ENCODE measurements at places on chromosomes 16 and 17. TPM values are rescaled to one million over a fixed set of nuclear protein-coding genes. Genes with fewer than 3 reads are reported as not detected.

ASGR1 gene
- total RNA-seq, result 2.8 TPM

KRT17 gene
- not detected for total RNA-seq

C17orf78 gene
- total RNA-seq, result not detected

MGAT5B gene
- 0.74 TPM for total RNA-seq

ASPSCR1 gene
- total RNA-seq, result 37.0 TPM

ST6GALNAC1 gene
- total RNA-seq, result not detected

CASKIN2 gene
- 8.0 TPM for total RNA-seq

GDPD1 gene
- 0.49 TPM for total RNA-seq

ABR gene
- 83.1 TPM for total RNA-seq

RHBDL3 gene
- not detected for total RNA-seq

GPR142 gene
- total RNA-seq, result not detected

TBC1D3G gene
- not detected for total RNA-seq

GFAP gene
- total RNA-seq, result not detected

ABCA3 gene
- total RNA-seq, result 1.8 TPM

MIEN1 gene
- 33.1 TPM for total RNA-seq

SOST gene
- 0.09 TPM for total RNA-seq

TBC1D26 gene
- not detected for total RNA-seq

PHLPP2 gene
- total RNA-seq, result 7.8 TPM

RGS11 gene
- 1.2 TPM for total RNA-seq

GNGT2 gene
- total RNA-seq, result 0.45 TPM

RBFOX1 gene
- not detected for total RNA-seq

CHMP6 gene
- 17.4 TPM for total RNA-seq

TBC1D3B gene
- 3.5 TPM for total RNA-seq

TNFRSF13B gene
- not detected for total RNA-seq

CBFA2T3 gene
- total RNA-seq, result not detected

GSG1L2 gene
- not detected for total RNA-seq

CCDC78 gene
- total RNA-seq, result 1.8 TPM

CNTNAP4 gene
- 0.49 TPM for total RNA-seq

SLC6A2 gene
- total RNA-seq, result not detected

TRPV3 gene
- 1.9 TPM for total RNA-seq

ZFPM1 gene
- total RNA-seq, result 5.2 TPM

NPIPA3 gene
- total RNA-seq, result 0.54 TPM
